ENCODE measurements at places on chromosomes 6 and 20.

- no peak for DNase-seq
Measured at GRCh38 chr6:93735099-93735498, 315.7 kb upstream of the EPHA7 start.

- no peak for DNase-seq
Measured at GRCh38 chr6:83974409-83975050, 59.0 kb upstream of the MRAP2 start.

DNA sequence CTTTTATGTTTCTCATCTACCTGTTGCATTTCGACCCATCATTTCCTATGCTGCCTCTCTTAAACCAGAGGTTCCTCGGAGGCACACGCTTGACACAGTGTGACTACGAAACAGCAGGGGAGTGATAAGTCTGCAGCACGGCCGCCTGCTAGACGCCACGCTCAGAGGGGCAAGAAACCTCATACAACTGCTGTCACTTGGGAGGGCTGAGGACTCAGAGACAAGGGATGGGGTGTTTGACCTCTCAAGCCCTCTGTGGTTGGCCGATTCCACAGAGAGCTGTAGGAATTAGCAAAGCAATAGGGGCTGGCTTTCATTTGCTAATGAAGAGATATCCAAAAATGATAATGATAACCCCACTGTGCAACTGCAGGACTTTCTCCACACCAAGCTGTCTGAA is 372.5 kb downstream of the ZFAND3 start:
- no peak for DNase-seq

DNA sequence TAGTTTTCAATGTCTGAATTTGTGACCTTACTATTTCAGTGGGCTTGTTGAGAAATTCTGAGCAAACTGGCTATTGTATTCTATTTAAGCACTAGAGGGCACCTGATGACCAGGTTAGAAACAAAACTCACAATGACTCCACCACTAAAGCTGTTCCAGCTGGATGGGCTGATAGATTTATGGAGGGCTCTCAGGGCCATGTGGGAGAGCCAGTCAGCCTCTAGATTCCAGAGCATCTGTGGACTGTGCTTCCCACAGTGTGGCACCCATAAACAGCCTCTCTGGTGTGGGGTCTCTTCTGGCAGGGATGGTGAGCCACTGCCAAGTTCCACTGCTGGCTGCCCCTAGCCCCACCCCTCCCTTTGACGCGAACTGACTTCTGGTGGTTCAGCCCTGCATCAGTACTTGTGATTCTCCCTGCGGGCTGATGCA is 29.2 kb downstream of the C6orf58 start:
- DNase-seq, result no peak

GRCh38 chr6:120010075-120010474 is 660.5 kb upstream of the MAN1A1 start:
- no peak for DNase-seq

- no peak for DNase-seq
Measured at GRCh38 chr20:1396702-1397101, 3.8 kb upstream of the FKBP1A start.

- no peak for DNase-seq
Measured at GRCh38 chr6:149332602-149333265, 15.2 kb downstream of the TAB2 start.

GRCh38 chr20:41180599-41181333 is 43.4 kb downstream of the PLCG1 start:
- DNase-seq, result no peak

GRCh38 chr6:57006101-57006500 is 40.4 kb upstream of the KIAA1586 start:
- DNase-seq, result no peak

DNA sequence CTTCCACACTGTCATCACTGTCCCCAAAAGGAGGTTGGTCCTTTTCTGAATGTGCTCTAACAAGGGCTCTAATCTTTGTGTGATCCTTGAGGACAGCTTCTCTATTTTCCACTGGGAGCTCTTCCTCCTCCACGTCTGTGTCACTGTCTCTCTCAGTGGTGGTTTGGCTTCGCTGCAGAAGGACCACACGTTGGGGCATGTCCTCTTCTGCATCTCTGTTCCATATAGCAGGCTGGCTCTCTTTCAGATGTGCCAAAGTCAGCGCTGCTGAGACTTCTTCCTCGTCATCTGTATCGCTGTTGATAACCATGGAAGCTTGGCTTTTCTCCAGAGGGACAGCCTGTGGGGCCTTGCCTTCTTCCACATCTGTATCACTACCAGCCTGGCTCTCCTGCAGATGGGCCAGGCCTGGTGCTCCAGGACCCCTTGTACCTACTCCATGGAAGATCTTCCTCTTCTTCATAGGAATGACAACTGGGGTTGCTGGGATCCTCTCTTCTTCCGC is 4.6 kb downstream of the MDC1 start:
- no peak for DNase-seq

GRCh38 chr6:47180633-47181032 is 129.1 kb downstream of the TNFRSF21 start:
- DNase-seq, result no peak

DNA sequence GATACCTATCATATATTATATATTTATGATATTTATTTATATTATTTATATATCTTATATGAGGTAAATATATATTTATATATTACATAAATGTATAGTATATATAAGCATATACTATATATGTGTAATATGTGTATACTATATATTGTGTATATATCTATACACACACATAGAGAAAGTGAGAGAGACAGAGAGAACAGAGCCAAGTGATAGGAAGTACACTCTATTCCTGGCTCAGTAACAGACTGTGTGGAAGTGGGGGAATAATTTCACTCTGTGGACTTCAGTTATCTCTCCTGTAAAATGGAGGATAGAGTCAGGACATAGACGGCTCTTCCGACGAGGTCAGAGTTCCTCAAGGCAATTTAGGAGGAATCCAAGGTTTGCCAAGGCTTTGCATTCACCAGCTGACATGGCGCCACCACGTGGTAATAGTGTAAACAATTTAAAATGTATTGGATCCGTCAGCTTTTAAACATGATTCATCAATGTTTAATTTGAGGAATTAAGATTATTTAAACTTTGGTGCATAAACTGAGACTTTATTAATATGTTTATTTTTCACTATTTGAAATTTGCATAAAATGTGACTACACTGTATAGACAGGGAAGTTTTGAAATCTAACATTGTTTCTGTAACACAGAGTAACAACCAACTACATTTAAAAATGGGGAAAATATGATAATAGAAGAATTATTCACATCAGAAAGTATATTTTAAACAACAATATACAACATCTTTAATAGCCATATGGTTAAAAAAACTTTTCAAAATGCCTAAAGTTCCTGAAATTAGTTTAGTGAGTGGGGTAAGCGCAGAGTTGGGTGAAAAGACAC is 75.4 kb upstream of the TMEM244 start:
- DNase-seq, result no peak

DNA sequence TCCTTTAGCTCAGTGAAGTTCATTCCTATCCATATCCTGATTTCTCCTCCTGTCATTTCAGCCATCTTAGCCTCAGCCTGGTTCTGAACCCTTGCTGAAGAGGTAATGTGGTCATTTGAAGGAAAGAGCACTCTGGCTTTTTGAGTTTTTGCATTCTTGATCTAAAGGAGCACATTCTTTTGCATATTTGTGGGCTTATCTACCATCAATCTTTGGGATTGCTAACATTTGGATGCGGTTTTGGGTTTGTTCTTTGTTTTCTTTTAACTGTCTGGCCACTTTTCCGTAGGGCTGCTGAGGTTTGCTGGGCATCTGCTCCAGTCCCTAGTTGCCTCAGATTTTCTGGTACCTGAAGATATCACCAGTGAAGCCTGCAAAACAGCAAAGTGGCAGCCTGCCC is 238.3 kb downstream of the EPM2A start:
- no peak for DNase-seq

DNA sequence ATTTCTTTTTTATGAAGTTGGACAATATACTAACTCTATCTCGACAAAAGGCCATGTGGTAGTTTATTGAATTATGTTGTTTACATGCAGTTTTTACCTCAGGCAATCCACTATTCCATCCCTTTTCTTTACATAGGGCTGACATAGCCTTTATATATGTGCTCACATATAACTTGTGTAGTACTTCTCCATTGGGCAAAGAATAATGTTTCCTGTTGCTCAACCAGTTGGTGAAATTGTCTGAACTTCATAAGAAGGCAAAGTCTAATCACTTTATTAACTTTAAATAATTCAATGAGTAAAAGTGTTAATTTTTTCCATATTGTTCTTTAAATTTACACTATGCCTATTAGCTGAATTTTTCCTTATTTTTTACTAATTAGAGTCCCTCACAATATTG is 1272.1 kb downstream of the EPHA7 start:
- no peak for DNase-seq

DNA sequence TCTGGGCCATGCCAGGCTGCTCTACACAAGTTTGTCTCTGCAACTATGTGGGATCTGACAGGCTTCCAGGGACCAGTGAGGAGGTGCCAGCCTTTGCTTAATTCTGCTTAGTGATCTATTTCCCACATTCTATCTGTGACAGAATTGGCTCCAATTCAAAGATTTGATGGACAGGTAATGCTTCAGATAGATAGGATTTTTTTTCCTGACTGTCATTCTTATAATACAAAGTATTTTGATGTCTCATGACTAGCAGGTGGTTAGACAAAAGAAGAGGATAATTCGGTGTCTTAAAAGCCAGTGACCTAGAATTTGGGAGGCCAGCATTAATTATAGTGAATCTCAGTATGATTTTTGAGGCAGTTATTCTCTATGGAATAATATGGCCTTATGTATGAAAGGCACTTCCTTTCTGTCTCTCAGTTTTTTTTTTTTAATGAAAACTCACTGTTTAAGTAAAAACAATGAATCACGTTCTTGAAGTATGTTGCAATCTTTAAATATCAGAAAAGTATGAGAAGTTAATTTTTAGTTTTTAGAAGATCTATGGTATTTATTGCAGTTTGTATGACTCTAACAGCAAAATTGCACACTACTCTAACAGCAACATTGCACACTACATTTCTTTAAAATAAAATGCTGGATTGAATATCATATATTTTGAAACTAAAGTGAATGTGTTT is 43.7 kb downstream of the TMEM200A start:
- no peak for DNase-seq

DNA sequence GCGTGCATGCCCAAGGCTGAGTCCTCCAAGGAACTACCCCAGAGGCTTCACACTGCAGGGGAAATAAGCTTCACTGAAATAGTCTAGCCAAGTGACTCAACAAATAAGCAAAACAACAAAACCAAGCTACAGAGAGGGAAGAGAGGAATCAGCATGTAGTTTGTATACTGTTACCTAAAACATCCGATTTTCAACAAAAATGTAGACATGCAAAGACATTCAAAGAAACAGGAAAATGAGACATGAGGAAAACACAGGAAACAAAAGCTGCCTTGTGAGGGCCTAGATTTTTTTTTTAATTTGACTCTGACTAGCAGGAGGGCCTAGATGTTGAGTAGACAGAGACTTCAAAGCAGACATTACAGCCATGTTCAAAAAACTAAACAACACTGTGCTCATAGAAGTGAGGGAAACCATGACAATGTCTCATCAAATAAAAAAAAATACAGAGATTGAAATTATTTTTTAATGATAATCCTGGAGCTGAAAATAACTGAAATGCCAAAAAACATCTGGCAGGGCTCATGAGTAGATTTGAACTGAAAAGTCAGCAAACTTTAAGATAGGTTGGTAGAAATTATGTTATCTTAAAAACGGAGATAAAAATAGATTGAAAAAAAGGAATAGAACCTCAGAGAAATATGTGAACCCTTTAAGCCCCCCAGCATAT is 16.4 kb upstream of the KIF25 start:
- no peak for DNase-seq

DNA sequence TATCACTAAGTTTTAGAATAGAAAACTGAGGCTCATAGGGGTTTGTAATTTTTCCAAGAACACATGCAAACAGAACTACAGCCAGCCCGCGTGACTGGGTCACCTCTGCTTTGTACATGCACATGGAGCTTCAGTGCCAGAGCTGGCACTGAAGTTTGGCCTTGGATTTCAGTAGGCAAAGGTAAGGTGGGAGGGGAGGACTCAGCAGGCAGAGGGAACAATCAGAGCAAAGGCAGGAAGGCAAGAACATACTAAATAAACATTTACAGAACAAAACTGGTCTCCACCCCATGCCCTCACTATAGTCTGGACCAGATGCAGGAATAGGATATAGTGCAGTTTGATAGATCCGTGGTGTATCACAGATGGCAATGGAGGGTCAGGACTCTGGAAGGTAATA is 13.6 kb upstream of the ABRACL start:
- DNase-seq, result no peak

GRCh38 chr6:108844135-108844534 is 4.1 kb upstream of the ARMC2 start:
- DNase-seq, result no peak

GRCh38 chr6:13355043-13355945 is 27.0 kb upstream of the TBC1D7 start:
- no peak for DNase-seq

GRCh38 chr20:45223136-45223535 is 2.0 kb downstream of the SEMG2 start:
- DNase-seq, result no peak

GRCh38 chr20:50142812-50143211 is 10.7 kb downstream of the PEDS1 start:
- no peak for DNase-seq

DNA sequence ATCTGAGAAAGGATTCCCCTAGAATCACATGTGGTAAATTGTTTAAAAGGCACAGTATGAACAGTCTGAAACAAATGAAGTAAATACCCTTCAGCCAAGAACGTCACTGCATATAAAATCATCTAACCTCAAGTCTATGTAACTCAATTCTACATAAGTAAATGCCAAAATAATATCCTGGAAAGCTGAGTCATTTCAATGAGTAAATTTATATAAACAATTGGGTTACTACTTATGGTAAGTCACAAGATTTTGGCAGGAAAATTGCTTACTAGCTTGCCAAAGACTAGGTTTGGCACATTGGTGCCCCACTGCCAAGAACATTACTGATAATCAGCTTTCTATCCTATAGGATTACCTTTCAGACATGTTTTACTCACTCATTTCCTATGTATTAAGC is 8.4 kb downstream of the GMDS start:
- DNase-seq, result no peak
